ENCODE measurements at places on chromosomes 12 and 14. TPM values are rescaled to one million over a fixed set of nuclear protein-coding genes. Genes with fewer than 3 reads are reported as not detected.

Gene FAM181A
- total RNA-seq, result not detected

Gene ACOT6
- not detected for total RNA-seq

Gene TSHR
- not detected for total RNA-seq

Gene SPIC
- total RNA-seq, result not detected

Gene TPH2
- total RNA-seq, result not detected

Gene B3GNT4
- not detected for total RNA-seq

Gene DBX2
- total RNA-seq, result not detected

Gene TMEM63C
- total RNA-seq, result 0.66 TPM

Gene SLCO1B1
- not detected for total RNA-seq

Gene RAB5B
- 17.4 TPM for total RNA-seq

Gene PRKD1
- total RNA-seq, result 3.6 TPM

Gene AQP5
- not detected for total RNA-seq

Gene PRB2
- not detected for total RNA-seq

Gene CIPC
- 11.0 TPM for total RNA-seq

Gene ADSS1
- total RNA-seq, result 0.34 TPM

Gene NTN4
- total RNA-seq, result 44.9 TPM

Gene ANKRD33
- not detected for total RNA-seq

Gene TRIP11
- total RNA-seq, result 25.0 TPM

Gene TSPAN19
- total RNA-seq, result not detected

Gene RESF1
- 21.0 TPM for total RNA-seq

Gene TMEM179
- not detected for total RNA-seq

Gene CACNA2D4
- not detected for total RNA-seq

Gene ACRBP
- total RNA-seq, result not detected

Gene TGM1
- total RNA-seq, result not detected

Gene DPY19L2
- total RNA-seq, result 7.0 TPM

Gene STON2
- total RNA-seq, result 0.08 TPM

Gene USP44
- total RNA-seq, result 0.44 TPM

Gene LYZ
- total RNA-seq, result not detected

Gene LRP1-AS
- not detected for total RNA-seq

Gene KIF26A
- total RNA-seq, result 0.05 TPM

Gene FAR2
- total RNA-seq, result 1.5 TPM
